ENCODE measurements at places on chromosomes 6 and 20. TPM values are rescaled to one million over a fixed set of nuclear protein-coding genes. Genes with fewer than 3 reads are reported as not detected.

Gene FRMD1
- 57.5 TPM for total RNA-seq

GRCh38 chr6:31122791-31123706, 2.8 kb upstream of the CDSN start:
- peak; percentile 50 for DNase-seq

- DNase-seq: no peak
Measured at GRCh38 chr20:63635431-63636141, 8.7 kb upstream of the GMEB2 start.

GRCh38 chr6:104409913-104410312, 449.8 kb downstream of the HACE1 start:
- DNase-seq: no peak

DNA sequence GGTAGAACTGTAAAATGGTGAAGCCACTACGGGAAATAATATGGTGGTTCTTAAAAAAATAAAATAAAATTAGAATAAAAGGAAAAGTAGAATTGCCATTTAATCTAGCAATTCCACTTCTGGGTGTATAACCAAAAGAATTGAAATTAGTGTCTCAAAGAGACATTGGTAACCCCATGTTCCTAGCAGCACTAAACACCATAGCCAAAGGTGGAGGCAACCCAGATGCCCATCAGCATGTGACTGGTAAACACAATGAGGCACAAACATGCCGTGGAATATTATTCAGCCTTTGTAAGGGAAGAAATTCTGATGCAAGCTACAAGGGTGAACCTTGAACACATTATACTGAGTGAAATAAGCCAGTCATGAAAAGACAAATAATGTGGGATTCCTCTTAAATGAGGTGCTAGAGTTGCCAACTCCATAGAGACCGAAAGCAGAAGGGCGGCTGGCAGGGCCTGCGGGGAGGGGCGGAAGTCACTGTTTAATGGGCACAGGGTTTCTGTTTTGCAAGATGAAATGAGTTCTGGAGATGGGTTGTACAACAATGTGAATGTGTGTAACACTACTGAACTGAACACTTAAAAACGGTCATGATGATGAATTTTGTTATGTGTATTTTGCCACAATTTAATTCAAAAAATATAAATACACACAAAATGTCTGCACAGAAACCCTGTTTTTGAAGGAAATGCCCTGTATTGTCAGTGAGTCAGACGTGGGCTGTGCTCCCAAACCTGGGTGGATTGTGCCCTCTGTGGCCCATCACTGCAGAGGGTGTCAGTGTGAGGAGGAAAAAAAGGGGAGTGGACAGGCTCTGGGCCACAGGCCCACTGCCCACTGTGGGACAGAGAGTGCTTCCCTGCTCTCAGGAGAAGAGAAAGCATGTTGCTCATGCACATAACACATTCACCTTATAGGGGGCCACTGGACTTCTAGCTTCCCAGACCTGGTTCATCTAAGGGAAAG, 49.6 kb upstream of the CD93 start:
- no peak for DNase-seq

- no peak for DNase-seq
Measured at GRCh38 chr20:60727425-60727824, 524.6 kb upstream of the CDH4 start.
